Activated CD4-positive, CD25-positive, alpha-beta regulatory T cell treated with anti-CD3 and anti-CD28 coated beads, Interleukin-2, amount 50 U/mL, for 16 hours (primary cell): ENCODE measurements at places on chromosomes 5 and 9.

DNA sequence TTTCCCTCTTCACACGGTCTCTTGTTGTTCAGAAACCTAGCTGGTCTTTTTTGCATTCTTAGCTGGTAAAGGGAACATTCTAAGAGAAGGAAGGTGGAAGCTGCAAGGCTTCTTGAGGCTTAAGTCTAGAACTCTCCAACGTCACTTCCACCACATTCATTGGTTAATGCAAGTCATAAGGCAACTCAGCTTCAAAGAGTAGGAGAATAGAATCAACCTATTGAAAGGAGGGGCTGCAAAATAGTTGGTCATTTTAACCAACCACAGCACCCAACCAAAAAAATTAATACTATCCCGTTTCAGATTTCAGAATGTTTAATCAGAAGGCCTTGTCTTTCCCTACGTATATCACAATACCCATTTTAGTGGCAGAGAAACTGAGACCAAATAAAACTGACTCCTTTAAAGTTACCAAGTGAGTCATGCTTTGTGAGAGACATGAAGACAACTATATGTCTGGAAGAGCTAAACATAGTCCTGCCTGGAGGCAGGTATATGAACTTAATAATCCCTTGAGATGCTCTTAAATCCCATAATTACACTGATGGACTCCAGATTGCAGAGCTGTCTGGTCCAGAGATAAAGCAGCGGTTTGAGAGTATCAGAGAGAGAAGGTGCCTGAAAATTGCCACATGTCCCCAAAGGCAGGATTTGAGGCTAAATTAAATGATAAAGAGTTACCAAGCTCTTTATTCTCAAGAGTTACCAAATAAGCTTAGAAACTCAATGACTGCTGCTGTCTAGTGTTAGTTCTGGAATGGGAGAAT is 14.4 kb downstream of the DOCK8 start:
- no peak for DNase-seq

DNA sequence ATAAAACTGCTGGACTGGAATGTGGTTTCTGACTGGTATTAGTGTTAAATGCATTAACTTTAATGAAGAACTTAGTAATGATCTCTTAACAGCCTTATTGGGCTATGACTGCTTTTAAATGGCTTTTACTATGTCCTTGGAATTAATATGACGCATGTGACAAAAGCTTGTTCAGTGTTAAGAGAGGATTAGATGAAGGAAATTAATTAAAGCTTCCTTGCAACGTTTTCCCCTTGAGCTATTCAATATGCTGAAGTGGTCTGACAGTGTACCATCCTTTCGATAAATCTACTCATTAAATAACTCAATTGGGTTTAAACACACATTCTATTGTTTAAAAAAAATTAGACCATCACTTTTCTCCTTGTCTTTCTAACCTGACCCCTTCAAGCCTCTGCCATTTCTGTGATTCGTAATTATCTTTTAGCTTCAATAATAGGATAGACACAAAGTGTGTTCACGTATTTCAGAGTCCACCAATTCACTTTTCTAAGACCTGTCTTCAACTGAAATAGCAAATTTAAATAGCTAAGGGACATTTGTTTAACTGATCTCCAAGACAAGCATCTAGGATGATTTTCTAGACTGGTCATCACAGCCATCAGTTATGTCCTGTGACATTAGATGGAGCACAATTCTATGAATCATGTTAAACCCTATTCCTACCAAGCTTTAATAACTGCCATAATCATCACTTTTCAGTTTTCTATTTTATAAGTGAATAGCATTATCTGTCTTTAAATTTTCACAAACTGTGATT is 1258.0 kb upstream of the CDH9 start:
- DNase-seq: no peak

DNA sequence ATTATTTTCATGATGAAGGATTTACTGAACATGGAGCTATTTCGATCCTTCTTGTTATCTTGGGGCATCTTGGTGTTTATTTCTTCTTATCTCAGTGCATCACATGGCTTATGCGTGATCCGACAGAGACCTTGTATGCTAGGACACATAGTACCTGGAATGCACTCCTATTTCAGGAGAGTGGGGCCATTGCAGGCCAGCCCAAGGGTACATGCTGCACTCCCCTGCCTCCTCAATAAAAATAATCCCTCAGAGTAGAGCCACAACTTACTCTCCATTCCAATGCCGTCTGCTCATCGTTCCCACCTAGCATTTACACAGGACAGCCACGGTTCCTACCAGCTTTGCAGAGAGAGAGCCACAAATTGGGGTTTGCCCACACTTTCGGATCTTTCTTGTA is 43.5 kb downstream of the PCSK5 start:
- no peak for DNase-seq

- DNase-seq: no peak
These were observed 28.9 kb downstream of the CDH9 start for GRCh38 chr5:27009540-27009915.

DNA sequence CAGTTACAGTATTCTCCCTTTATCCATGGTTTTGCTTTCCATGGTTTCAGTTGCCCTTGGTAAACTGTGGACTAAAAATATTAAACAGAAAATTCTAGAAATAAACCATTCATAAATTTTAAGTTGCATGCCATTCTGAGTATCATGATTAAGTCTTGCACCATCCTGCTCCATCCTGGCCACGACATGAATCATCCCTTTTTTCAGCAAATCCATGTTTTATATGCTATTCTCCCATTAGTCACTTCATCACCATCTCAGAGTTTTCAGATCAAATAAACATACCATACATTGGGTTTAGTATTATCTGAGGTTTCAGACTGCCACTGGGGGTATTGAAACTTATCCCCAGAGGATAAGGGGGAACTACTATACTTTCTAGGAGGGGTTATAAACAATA is 234.4 kb upstream of the ATP10B start:
- no peak for DNase-seq
